SIG-M5 (cell line): ENCODE measurements at places on chromosomes 16 and 17.

DNA sequence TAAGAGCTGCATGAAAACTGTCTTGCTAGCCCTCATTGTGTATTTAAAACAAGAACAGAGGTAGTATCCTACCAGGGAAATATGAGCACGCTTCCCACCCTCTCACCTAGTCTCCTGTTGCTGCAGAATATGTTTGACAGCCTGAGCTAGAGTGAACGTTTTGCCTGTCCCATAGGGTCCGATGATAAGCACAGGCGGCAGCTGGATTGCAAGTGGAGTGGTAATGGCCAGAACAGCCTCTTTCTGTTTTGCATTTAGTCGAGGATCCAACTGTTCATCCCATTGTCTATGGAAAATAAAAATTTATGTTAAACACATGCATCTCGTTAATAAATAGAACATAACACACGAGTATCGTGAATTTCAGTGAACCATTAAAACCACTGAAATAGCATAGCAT lies 84.2 kb downstream of the HELZ start:
- DNase-seq: no peak

DNA sequence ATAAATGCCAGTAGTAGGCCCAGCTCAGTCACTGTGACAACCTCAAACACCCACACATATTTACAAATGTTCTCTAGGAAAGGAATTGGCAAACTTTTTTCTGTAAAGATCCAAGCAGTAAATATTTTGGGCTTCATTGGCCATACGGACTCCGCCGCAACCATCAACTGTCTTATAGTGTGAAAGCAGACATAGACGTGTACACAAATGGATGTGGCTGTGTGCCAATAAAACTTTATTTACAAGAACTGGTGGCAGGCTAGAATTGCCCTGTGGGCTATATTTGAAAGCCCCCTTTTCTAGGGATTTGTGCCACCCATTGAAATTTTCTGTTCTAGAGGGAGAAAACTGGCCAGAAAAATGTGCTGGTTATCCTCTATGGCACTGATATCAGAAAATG lies 683.8 kb upstream of the EEF2KMT start:
- DNase-seq: no peak

GRCh38 chr17:28615260-28615940 lies 1.4 kb upstream of the RSKR start:
- DNase-seq: no peak

GRCh38 chr17:27158382-27158781 lies 135.5 kb upstream of the WSB1 start:
- no peak for DNase-seq

DNA sequence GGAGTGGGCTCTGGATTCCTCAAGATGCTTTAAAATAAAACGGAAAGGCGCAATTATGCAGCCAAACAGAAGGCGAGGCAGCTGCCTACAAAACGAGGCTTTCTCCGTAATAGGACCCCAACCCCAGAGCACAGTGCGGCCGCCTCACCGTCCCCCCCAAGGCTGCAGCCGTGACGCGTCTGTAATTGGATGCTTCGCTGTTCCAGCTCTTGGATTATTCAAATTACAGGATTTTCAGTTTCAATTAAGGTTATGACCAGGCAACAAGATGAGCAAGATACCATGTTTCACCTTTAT lies 37.3 kb upstream of the ABR start:
- DNase-seq: no peak

DNA sequence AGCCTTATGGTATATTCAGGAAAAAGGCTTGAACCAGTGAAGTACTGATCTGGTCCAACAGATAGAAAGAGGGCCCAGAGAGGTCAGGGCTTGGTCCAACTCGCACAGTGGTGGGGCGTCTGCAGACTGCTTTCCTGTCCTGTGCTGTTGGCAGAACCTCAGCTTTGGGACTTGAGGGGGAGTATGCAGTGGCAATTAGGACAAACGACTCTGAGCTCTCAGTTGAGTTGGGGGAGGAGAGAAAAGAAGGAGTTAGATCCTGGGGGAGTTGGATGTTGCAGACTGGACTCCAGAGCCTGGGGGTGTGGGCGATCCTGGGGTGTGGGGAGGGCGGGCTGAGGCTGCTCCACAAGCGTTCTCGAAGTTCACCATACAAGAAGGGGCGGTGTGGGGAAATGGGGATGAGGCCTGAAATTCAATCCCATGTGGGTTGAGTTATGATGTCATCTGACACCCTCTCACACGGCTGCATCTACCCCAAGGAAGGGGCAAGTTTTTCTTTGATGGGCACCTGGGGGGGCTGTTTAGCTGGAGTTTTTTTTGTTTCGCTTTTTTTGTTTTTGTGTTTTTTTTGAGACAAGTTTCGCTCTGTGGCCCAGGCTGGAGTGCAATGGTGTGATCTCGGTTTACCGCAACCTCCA lies 14.6 kb downstream of the GRB7 start:
- DNase-seq: no peak
